ENCODE measurements at places on chromosomes 5 and 9. TPM values are rescaled to one million over a fixed set of nuclear protein-coding genes. Genes with fewer than 3 reads are reported as not detected.

ZNF367 gene
- total RNA-seq, result 5.6 TPM

PIGO gene
- 38.2 TPM for total RNA-seq

ARID3C gene
- total RNA-seq, result 0.16 TPM

PCDHGA12 gene
- total RNA-seq, result not detected

GMCL2 gene
- not detected for total RNA-seq

CCDC192 gene
- total RNA-seq, result not detected

ADAMTS16 gene
- 1.4 TPM for total RNA-seq

GALT gene
- total RNA-seq, result 16.1 TPM

C5orf52 gene
- not detected for total RNA-seq

SLC23A1 gene
- total RNA-seq, result 1.3 TPM

SREK1IP1 gene
- total RNA-seq, result 8.4 TPM
